Activated T-cell treated with anti-CD3 and anti-CD28 coated beads, Interleukin-2, amount 50 U/mL, for 48 hours (primary cell): ENCODE measurements at places on chromosomes 4 and X.

- DNase-seq = no peak
These were observed 87.8 kb downstream of the PLAC1 start for GRCh38 chrX:134570509-134570846.

- no peak for DNase-seq
These were observed 18.3 kb downstream of the RNF175 start for GRCh38 chr4:153741541-153741940.

DNA sequence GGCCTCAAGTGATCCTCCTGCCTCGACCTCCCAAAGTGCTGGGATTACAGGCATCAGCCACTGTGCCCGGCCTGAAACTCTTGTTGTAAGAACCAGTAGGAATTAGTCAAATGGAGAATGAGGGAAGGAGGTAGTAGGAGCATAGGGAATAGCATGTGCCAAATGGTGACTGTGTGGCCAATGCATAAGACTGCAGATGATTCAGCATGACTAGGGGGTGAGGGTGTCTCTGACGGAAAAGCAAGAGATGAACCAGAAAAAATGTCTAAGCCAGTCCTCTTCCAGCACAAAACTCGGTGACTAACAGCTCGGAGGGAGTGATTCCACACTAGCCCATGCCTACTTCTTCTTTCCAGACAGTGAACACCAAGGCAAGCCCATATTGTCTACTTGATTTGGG is 58.2 kb upstream of the DUSP21 start:
- no peak for DNase-seq

- no peak for DNase-seq
These were observed 8.2 kb downstream of the DCAF8L2 start for GRCh38 chrX:27598312-27598711.

DNA sequence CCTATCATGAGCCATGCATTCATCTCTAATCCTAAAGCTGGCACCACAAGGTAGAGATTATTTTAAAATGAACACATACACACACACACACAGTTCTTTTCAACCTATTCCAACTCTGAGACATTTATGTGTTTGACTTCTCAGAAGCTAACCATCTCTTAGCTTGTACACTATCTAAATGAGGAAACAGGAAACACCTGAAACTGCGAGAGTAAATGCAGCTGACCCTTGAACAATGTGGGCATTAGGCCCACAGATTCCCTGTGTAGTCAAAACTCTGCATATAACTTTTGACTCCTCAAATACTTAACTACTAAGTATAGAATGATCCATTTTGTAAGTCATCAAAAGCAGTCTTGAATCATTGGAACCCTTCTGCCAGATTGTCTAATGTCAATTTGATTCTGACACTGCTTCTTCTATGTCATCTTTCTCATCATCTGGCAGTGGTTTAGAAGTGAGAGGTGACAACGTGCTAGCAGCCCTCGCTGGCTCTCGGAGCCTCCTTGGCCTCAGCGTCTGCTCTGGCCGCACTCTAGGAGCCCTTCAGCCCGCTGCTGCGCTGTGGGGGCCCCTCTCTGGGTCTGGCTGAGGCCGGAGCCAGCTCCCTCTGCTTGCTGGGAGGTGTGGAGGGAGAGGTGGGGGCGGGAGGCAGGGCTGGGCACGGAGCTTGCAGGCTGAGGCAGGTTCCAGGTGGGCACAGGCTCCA is 21.4 kb upstream of the IL15 start:
- no peak for DNase-seq

- DNase-seq = no peak
These were observed 6.3 kb downstream of the MEPE start for GRCh38 chr4:87838890-87839591.

DNA sequence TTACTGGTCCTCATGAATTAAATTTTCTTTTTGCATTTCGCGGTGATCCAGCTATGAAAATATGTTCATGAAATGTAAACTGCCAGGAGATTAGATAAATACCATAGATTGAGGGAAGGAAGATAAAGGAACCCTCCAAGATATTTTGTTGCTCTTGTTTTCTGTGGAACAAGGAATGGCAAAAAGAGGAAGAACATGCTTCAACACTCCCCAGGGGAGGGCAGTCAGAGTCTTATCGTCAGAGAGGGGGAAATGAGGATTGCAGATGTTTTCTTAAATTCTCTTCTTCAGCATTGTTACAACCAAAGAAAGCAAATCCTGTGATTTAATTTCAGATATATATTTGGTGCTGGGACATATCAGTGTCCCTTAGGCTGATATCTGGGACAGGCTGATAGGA is 9.5 kb upstream of the SFRP2 start:
- no peak for DNase-seq

DNA sequence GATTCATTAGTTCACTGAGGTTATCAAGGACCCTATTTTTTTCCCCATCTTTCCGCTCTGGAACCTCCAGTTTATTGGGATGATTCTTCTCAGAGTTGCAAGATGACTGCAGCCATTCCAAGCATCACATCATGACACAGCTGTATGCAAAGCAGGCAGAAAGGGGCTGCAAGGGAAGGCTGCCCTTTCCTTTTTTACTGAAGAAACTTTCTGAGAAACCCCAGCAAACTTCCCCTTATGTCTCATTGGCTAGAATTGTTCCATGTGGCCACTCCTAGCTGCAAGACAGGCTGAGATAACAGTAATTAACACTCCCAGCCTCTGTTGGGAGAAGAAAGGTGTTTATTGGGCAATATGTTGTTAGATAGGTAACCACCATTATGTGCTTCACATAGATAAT is 102.6 kb downstream of the SATL1 start:
- no peak for DNase-seq

DNA sequence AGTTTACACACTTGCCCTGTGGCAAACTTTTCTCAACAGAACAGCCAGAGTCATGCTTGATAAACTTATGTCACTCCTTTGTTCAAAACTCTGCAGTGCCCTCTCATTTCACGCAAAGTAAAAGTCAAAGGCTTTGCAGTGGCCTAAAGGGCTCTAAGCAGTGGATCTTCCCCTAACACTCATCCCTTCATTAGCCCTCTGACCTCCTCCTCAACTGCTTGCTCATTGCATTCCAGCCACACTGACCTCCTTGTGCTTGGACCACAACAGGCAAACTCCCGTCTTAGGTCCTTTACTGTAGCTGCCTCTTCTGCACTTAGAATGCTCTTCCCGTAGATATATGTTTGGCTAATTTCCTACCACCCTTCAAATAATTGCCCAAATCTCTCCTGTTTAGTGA is 5.6 kb downstream of the PRDM5 start:
- DNase-seq = no peak

- DNase-seq = peak; percentile 32
These were observed at the start of gene TCEAL3 for GRCh38 chrX:103607364-103608305. Gene TCEAL3, plus strand, starts transcription at chrX:103607963. Its CDS starts 1,102 bp downstream, at chrX:103609065.

DNA sequence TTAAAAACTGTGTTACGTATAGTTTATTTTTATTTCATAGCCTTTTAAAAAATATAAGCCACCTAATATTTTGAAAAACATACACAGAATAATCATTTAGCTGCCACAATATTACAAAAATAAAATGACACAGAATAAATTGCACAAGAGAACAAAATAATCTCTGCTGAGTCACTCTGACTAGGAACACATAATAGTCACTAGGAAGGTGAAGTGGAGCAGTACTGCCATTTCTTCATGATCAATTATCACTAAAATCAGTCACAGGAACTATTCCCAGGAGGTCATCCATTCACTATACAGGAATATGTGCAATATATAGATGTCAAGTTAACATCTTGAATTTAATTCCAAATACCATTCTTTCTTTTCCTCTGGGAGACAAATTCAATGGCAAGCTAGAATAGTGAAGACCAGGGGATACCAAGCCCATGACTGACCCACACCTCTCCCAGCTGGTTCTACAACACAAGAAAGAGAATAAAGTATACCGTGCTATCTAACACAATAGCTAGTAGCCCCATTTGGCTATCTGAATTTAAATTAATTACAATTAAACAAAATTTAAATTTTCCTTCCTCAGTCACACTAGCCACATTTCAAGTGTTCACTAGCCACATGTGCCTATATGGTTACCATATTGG is 5.9 kb downstream of the SMIM43 start:
- DNase-seq = no peak

DNA sequence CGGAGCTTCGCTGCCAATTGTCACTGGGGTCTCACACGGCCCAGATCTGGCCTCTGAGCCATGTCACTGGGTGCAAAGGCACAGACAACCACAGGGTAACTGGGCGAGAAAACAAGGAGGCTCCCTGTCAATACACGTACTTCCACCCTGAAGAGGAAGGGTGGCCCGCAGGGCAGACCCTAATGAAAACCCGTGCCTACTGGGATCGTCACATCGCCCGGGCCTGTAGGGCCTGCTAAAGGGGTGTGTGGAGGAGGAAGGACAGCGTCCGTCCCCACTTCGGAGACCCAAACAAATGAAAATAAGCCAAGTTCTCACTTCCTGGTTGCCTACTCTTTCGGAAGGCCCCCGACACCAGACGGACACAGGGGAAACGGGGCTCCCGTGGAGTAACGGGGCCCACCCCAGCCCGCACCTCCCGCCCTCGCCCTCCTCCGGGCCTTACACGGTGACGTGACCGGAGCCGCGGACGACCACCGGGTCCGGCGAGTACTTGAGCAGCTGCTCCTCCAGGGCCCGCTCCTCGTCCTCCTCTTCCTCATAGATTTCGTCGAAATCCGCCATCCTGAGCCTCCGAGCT is 578 bp downstream of the CHIC2 start:
- peak; percentile 60 for DNase-seq

GRCh38 chrX:20116087-20116576 is 575 bp downstream of the MAP7D2 start:
- no peak for DNase-seq

- no peak for DNase-seq
These were observed 231.5 kb downstream of the PCDH18 start for GRCh38 chr4:137300776-137301175.

DNA sequence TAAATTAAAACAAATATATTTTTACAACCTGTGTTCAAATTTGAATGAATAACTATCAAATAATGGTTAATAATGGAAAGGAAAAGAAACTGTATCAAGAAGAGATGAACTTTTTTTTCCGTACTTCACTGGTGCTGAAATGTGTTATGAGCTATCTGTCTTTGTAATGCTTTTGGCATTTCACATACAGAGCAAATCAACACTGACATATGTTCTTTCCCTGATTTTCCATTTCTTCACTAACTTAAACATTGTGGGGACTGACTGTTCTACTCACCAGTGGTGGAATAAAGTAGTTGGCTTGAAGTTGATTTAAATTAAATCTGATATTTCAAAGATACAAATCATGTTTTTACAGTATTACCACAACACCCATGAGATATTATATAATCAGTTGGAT is 304.0 kb upstream of the BMP3 start:
- DNase-seq = no peak

- peak; percentile 50 for DNase-seq
These were observed 751 bp upstream of the RGS12 start for GRCh38 chr4:3291969-3292570.

- no peak for DNase-seq
These were observed 1026.4 kb upstream of the IGFBP7 start for GRCh38 chr4:58136604-58137003.

- DNase-seq = no peak
These were observed 38.2 kb downstream of the PPP1R2C start for GRCh38 chrX:42739741-42740140.

DNA sequence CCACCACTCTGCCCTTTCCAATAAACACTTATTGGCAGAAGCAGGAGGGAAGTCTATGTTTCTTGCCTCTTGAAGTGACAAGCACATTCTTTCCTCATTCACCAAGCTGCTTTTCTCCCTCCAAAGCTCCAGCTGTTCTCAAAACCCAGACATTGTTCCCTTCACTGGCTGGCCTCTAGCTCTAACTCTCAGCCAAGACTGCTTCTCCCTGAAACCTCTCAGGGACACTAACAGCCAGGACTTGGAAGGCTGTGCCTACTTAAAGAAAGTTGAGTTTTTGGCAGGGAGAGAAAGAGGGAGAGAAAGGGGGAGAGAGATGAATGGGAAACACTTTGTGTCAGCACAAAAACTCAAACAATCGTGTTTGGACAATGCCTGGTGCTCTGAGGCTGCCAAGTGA is 99.5 kb downstream of the COX18 start:
- DNase-seq = no peak
